Fibroblast of skin of abdomen (primary cell): ENCODE measurements at places on chromosomes 5 and 9.

DNA sequence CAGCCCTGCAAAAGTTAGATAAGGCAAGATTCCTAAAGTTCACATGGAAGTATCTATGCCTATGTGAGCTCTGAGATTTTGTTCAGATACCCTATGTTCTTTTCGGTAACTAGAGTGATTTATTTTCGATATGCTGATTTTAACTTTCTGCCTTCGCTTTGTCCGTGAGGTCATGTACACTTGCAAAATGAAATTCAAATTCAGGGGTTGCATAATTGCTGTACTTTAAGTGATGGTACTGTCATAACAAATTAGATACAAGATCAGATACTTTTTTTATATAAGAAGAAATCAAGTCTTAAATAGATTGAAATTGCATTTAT is 350 bp upstream of the ECPAS start:
- DNase-seq: no peak

GRCh38 chr5:174834081-174834480 is 109.7 kb downstream of the MSX2 start:
- peak; percentile 16 for DNase-seq

- no peak for DNase-seq
Measured at GRCh38 chr5:171840066-171840465, 54.4 kb downstream of the SMIM23 start.

- no peak for DNase-seq
Measured at GRCh38 chr9:131178926-131179325, 53.5 kb downstream of the NUP214 start.

DNA sequence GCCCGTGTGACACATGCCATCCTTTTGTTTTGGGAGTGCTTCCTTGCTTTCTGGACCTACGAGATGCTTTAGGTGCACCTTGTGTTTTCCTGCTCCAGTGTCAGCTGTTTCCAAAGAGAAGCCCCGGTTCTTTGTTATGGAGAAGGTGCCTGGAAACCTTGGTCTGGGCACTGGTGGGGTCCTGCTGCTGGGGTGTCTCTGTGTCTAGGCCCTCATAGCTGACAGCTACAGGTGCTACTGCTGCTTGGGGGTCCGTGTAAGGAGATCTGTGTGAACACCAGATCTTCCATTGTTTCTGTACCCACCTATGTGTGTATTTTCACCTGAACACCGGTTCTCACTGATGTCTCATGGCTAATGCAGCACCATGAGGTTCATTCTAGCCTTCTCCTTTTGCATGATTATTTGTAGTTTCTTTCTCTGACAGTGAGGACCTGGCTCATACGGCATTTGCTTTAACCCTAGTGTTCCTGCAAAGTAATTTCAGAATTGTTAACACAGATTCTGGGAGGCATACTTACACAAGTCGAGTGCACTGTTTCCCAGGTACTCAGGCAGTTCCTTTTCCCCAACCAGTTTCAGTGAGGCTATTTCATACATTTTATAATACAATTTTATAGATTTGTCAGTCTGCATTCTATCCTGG is 13.2 kb upstream of the FAM120AOS start:
- DNase-seq: no peak

GRCh38 chr9:129023036-129023907 is 4.9 kb downstream of the SH3GLB2 start:
- DNase-seq: peak; percentile 74

DNA sequence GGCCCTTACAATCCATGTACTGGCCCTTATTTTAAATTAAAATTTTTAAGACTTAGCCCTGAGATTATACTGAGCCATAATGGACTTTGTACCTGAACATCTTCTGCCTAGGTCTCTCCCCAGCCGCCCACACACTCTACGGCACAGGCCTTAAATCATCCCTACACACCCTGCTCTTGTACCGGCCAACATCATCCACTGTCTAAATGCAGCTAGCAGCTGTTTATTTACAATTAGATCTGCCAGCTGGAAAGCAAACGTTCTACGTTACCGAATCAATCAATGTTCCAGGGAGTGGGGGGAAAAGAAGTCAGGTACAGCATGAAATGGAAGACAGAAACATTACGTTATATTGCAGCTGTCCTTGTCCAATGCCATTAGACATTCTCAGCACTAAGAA is 88.4 kb upstream of the GRAMD2B start:
- no peak for DNase-seq

DNA sequence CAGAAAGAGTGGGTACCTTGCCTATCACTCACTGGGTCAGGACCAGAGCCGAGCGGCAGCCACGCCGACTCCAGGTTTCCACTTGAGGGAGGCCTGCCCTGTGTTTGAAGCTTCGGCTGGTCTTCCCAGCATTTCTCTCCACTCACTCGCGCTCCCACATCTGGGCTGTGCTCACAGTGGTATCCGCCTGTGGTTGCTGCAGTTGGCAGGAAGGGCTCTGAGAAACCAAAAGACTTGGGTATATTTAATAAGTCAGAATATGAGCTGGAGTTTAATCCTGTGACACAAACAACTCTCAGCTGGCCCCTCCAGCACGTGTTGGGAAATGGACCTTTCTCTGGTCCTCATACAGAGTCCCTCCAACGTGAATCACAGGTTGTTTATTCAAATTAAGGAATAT is 70.9 kb downstream of the SPRY4 start:
- peak; percentile 33 for DNase-seq

DNA sequence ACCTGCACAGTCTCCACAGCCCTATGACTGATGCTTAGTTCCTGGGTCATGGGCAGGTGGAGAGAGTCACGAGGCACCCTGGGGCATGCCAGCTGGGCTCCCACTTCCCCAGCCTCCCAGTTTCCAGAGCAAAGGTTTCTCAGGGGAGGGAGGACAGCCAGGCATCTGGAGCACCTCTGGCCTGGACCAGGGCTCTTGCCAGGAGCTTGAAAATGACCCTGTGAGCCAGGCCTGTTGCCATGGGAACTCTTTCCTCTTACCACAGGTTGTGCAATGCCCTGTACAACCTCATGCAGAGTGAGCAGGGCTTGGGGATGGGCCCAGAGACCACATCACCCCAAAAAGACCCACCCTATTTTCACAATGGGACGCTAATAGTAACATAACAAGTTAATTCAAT is 113.1 kb downstream of the PSD2 start:
- DNase-seq: no peak

DNA sequence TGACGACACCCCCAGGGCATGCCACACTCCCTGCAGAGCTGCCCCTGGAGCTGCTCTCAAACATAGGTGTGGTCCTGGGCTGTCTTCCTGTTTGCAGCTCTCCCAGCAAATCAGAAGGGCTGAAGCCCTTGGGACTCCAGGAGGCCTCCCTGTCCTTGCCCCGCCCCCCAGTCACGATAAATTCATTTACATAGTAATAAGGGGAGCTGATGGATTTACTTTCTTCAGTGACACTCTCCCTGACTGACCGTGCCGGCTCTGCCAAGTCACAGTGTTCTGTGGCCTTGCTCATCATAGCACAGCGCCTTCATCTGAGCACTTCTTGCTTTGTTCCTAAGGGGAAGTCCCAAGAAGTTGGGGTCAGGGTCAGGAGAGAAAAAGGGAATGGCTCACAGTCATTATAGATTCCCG is 121.4 kb downstream of the ENC1 start:
- no peak for DNase-seq

DNA sequence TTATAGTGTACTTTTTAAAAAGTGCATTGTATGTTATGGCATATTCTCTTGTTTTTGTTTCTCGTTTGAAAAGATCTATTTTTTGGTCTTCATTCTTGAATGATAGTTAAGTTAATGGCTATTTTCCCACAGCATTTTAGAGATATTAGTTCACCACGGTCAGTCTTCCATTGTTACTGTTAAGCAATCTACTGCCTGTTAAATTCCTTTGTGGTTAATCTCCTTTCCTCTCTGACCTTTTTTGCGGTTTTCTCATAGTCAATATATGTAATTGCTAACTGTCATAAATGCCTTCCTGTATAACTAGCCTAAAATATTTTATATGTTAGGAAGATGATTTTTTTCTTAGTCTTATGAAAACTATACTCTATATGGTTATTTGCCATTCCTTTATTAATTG is 250.8 kb upstream of the FBXL7 start:
- DNase-seq: peak; percentile 85

- peak; percentile 93 for DNase-seq
Measured at GRCh38 chr5:59246145-59246869, 647.2 kb downstream of the PDE4D start.

GRCh38 chr9:76516871-76517270 is 57.9 kb downstream of the GCNT1 start:
- DNase-seq: no peak

DNA sequence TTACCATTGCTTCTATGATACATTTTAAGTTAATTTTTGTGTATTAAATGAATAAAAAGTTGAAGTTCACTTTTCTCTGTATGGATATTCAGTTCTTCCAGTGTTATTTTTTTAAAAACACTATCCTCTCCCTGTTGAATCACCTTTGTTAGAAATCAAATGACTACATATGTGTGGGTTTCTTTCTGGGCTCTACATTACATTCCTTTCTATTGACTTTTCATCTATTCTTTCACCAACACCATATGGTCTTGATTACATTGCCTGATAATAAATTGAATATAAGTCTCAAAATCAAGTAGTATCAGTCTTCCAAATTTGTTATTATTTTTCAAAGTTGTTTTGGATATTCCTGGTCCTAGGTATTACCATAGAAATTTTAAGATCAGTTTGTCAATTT is 7.3 kb upstream of the RASEF start:
- peak; percentile 85 for DNase-seq

DNA sequence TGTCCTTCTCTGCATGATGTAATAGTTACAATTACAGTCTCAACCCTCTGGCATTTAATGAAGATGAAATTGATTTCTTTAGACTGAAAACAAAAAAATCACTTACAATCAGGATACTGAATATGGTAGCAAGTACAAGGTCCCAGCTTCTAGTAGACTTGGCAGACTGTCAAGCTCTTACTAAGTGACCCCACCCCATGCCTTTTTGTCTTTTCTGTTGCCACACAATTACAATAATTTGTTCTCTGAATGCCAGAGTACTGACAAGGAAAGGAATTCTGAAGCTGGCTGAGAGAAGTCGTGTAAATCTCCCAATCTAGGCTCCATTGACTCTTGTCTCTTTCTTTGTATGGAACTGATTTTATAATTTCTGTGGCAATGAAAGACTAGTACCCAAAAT is 154.2 kb downstream of the TMC1 start:
- DNase-seq: peak; percentile 80

GRCh38 chr5:66814146-66814991 is 218.2 kb downstream of the MAST4 start:
- DNase-seq: peak; percentile 44

GRCh38 chr5:128673411-128673957 is 135.4 kb upstream of the FBN2 start:
- DNase-seq: no peak

DNA sequence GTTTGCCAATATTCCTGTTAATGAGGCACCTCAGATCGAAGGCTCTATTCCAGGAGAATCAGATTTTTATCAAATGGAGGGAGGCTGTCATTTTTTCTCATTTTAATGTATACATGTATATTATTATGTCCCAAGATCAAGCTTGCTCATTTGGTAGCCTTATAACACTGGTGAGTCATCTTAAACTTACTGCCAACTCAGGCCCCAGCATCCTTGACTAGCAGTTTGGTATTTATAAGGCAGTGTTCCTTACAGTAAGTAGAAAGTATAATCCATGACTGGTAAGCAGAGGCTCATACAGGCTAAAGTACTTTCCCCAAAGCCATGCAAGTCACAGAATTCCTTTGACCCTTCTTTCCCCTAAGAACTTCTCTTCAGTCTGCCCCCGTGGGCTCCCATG is 90.7 kb upstream of the NR3C1 start:
- peak; percentile 87 for DNase-seq

DNA sequence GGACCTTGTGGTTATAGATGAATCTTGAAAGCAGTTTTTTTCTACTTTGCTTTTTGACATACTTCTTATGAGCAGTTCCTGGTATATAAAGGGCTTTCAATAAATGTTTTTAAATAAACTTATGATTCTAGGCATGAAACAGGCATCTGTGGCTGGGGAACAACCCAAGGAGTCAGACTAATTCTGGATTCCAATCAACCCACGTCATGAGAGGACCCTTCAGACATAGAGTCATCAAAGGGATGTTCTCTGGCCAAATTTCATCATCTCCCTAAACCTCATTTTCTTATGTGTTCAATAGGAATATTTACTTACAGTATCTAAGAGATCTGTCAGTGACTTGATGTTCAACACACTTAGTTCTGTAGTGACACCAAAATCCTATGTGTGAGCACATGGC is 243.8 kb upstream of the ZNF462 start:
- peak; percentile 94 for DNase-seq
